CD4-positive, alpha-beta T cell treated with Interferon alpha-2 for 1 hour (primary cell): ENCODE measurements at places on chromosomes 5 and 9.

GRCh38 chr5:103391659-103392058 lies 133.1 kb downstream of the MACIR start:
- DNase-seq = no peak

DNA sequence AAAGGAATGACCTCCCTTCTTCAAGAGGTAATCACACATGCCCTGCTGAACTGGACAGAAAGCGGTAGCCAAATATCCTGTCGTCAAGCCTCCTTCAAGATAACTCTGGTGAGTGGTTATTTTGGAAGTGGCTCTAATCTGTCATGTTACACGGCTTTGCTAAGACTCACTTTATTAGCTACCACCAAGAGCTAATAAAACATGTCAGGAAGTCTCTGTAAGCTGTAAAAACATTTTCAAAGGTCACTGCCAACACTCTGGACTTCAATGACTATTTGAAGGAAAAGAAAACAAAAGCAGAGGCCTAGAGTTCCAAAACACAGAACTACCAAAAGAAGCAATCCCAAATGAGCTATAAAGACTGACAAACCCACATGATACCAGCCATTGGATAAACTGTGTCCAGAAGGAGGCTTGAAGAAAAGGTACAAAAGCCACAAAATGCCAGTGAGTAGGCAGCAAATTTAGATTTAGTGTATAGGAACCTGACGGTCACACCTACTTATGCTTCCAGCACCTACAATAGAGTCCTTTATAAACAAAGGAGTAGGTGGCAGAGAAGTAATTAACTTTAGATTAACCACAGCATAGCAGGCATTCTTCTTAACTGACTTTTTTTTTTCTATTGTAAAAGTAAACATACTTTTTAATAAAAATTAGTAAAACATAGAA lies 97.3 kb upstream of the EQTN start:
- no peak for DNase-seq

DNA sequence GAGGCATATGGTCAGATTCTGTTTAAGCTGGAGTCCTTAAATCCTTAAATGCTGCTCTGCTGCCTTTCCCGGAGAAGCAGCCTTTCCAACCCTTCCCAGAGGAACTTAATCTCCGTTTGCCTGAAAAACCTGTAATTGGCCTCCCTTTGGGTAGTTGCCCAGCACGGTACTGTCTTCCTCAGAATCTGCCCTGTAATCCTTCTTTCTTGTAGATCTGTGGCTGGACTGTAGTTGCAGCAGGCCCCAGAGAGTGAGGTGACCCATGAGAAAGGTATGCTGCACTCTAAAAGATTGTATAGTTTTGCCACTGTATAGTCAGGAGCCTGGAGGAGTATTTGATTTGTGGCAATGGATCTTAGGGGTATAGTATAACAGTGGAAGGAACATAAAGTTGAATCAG lies 11.7 kb downstream of the SPIN1 start:
- no peak for DNase-seq

GRCh38 chr5:169788168-169788567 lies 151.1 kb downstream of the DOCK2 start:
- no peak for DNase-seq

- no peak for DNase-seq
Observed at GRCh38 chr9:81083067-81083466, 606.3 kb downstream of the TLE1 start.

DNA sequence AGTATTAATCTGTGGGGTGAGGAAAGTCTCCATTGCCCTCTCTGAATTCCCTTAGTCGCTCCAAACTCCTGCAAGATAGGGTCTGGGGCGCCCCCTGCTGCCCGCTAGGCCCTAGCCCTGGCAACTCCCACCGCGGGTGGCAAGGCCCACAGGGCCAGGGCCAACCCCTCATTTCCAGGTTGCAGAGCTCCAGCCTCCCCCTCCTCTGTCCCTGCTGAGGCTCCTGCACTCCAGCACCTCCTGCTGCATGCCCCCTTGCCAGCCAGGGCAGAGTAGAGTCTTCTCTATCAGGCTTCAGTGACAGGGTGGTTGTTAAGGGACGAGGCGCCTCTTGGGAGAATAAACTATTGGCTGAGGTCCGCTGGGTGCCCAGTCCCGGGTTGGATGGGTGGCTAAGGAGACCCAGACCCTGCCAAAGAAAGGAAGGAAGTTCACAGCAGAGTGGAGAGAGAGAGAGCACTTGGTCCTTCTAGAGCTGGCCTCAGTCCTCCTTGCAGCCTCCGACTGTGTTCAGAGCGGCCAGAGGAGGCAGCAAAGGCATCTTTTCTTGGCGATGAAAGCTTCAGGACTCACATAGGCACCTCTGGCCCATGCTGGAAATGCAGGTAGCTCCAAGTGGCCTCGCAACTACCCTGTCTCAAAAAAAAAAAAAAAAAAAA lies 45.6 kb downstream of the SAR1B start:
- DNase-seq = peak; percentile 83

DNA sequence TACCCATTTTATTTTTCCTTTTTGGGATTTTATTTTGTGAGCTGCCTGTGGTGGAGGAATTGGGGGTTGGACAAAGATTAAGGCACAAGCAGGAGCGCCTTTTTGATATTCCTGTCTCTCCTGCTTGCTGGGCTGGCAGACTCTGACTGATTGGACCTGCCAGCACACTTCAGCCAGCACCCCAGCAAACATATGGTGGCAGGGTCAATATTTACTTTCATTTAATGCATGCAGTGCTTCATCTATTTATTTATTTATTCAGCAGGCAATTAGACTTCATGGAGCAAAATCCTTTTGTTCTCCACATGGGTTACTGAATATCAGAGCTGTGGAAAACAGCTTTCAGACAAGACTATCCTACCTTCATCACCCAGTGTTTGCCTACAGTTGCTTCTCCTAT lies 48.4 kb upstream of the EPB41L4A start:
- DNase-seq = no peak

GRCh38 chr5:41009232-41009631 lies 61.9 kb downstream of the MROH2B start:
- DNase-seq = no peak

DNA sequence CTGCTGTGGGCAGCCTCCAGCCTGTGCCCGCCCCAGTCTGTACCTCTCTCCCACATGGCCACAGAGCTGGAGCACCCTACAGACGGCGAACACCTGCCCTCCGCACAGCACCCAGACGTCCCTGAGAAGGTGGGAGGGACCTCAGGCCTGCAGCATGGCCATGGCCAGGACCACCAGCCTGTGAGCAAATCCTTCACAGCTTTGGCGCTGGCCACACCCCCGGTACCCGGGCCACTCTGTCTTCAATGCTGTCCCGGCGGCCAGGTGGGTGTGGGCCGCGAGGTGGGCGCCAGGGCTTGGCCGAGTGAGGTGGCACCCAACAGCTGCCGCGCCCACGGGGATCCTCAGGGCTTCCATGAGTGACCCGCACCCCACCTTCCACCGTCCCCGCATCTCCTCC lies 18.7 kb downstream of the NOTCH1 start:
- DNase-seq = no peak

DNA sequence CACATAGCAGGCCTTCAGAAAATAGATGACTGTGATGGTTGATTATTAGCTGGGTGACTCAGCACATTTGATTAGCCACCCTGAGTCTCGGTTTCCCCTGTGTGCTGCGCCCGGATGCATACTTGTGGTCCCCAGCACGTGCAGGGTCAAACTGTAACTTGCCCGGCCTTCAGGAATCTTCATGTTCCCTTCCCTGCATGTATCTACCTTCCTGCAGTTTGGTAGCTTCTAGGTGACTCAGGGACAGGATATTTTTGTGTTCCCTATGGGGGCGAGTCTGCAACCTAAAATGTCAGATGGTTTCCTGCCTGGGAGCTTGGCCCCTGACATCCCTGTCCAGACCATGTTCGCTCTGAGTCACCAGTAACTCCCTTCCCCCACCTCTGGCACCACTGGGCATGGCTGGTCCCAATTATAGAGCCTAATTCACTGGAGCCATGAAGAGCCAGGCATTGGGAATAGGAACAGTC lies 13.2 kb downstream of the PTGS1 start:
- no peak for DNase-seq

GRCh38 chr5:134647750-134648424 lies 698 bp upstream of the SEC24A start:
- DNase-seq = peak; percentile 66

- DNase-seq = no peak
Observed at GRCh38 chr5:77427998-77428397, 64.1 kb downstream of the WDR41 start.

DNA sequence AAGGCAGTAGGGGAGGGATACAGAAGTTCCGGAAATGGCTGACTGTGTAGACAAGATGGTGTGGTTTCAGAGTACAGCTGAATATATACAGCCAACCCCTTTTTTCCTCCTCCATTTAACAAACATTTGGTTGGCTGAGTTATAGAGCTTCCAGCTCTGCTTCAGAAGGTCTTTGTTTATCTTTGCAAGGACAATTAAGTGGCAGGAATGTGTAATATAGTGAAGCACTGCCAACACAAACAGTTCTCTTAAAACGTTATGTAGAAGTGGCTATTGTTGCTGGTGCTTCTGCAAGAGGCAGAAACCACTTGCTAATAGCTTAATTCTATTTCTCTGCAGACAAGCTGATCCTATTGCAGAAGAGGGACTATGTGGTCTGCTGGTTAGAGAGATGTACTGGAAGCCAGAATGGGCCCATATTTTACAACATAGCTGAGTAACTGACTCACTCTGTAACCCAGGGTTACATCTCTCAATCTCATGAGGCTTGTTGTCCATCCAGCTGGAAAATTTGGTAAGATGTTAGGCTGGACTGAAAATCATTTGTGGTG lies 62.7 kb upstream of the OSMR start:
- DNase-seq = no peak

DNA sequence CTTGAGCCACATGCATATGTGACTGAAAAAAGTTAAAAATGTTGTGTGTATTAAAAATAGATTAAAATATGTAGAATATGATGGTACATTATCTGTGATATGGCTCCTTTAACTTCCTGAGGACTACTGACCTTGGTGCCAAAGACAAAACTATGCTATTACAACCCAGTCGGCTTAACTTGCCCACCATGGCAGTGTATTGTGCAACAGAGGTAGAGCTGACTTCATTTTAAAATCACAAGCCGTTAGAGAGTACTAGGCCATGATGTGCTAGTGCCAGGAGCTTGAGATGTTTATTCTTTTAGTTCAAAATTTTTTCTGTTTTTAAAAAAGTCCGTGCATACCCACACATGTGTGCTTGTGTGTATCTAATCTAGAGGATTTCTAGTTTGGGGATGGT lies 46.3 kb downstream of the NAA35 start:
- DNase-seq = no peak

GRCh38 chr9:136036050-136036449 lies 59.0 kb downstream of the NACC2 start:
- DNase-seq = no peak

GRCh38 chr5:52896534-52897237 lies 92.5 kb upstream of the ITGA2 start:
- no peak for DNase-seq

DNA sequence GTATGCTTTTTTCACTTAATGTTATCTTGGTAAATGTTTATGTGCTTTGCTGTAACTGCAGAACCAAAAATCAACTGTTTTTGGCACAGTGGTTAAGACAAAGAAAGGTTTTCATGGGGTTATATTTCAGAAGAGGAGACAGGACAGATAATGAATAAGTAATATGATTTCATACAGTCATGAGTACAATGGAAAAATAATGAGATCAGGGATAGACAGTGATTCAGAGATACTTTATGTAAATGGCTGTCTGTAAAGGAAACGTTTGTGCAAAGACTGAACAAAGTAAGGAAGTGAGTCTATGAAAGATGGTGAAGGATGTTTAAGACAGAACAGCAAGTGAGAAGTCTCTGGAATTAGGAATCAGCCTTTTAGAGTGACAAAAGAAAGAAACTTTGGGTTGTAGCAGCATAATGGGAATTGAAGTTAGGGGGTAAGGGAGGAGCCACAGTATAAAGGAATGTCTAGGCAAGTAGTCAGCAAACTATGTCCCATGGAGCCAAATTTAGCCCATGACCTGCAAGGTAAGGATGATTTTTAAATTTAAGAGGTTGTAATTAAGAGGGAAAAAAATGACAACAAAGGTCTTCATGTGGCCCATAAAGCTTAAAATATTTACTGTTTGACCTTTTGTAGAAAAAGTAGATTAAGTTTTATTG lies 55.0 kb downstream of the TNPO1 start:
- DNase-seq = no peak

GRCh38 chr9:14434971-14435718 lies 121.2 kb upstream of the NFIB start:
- DNase-seq = no peak

- DNase-seq = peak; percentile 26
Observed at GRCh38 chr5:140108093-140109017, 5.6 kb upstream of the PURA start.

DNA sequence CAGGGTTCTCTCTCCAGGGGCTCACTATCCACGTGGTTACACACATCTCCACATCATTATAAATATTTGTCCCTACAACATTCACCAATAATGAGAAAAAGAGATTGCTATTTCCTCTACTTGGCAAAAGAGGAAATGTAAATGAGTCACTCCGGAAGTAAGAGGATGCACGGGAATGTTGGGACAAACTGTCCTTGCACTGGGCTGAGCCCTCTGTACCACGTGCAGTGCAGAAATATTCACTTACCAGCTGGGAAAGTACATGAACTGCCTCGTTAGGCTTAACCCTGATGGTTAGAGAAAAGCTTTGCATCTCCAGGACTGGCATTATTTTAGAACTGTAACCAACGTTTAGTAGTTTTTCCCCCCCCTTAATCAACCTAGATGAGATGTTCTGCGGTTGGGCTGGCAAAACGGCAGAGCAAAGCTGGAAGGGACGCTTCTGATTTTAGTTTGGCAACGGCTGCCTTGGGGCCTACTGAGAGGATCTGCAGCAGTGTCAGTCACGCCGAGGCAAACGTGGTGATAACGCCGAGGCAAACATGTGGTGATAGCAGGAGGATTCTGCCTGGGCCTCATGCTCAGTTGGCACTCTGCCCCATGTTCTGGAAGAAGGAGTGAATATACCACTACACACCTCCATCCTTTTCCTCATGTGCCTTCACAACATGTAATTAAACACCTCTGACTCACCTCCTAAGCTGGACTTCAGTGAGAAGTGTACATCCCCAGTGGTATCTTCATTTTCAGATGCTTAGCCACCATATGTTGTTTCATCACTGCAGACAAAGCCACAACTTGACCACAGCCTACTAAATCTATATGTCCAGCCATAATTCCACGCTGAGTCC lies 661.4 kb upstream of the KLF4 start:
- no peak for DNase-seq

DNA sequence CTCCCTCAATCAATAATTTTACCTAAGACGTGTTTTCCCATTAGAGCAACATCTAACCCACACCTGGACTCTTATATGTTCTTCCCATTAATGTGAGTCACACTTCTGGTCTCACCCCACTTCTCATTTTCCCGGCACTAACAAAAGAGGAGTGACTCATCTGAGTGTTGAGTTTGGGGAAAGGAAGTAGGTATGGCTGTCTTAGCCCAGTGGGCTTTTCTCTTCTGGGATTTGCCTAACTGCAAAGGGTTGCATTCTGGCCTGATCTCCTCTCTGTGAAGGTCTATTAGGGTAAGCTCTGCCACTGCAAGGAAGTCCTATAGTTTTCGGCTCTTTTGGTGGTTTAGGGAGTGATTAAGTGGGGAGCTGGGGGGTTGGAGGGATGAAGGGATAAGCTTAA lies 195.6 kb downstream of the KIAA0825 start:
- DNase-seq = no peak
